ENCODE measurements at places on chromosomes 3 and 15. TPM values are rescaled to one million over a fixed set of nuclear protein-coding genes. Genes with fewer than 3 reads are reported as not detected.

Gene SLC28A1
- 0.22 TPM for total RNA-seq

Gene ZFYVE19
- total RNA-seq, result 28.0 TPM

Gene NR1I2
- 0.50 TPM for total RNA-seq

Gene CCR8
- not detected for total RNA-seq

Gene ZNF80
- total RNA-seq, result 0.06 TPM

Gene LARP6
- total RNA-seq, result 20.6 TPM

Gene UROC1
- not detected for total RNA-seq

Gene ARNT2
- total RNA-seq, result 78.6 TPM

Gene EPHB1
- 10.0 TPM for total RNA-seq

Gene CCDC191
- total RNA-seq, result 11.1 TPM

Gene TUBGCP4
- 22.0 TPM for total RNA-seq

DNA sequence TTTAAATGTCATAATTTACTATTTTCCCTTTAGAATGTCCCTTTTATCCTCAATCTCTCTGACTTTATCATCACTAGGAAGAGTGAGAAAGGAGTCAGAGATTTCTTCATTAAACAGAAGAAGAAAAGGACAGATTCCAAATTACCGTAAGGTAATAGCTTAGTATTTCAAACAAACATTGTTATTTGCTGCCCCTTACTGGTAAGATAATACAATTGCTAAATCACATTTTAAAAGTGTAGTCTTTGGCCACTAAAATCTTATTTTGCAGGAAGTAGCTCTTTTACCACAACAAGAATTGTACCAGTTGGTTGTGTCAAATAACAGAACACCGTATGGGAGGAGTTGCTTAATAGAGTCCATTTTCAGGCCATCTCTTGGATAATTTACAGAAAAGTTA, 53.7 kb downstream of the CGGBP1 start:
- no peak for DNase-seq
- H3K27ac ChIP-seq, result no peak overlapping the region
- H3K27me3 ChIP-seq, result no peaks in the 10 kb centered on the region
- no peak overlapping the region for H3K4me3 ChIP-seq
- no peaks in the 10 kb centered on the region for H3K4me1 ChIP-seq
- no peaks in the 10 kb centered on the region for H3K36me3 ChIP-seq

DNA sequence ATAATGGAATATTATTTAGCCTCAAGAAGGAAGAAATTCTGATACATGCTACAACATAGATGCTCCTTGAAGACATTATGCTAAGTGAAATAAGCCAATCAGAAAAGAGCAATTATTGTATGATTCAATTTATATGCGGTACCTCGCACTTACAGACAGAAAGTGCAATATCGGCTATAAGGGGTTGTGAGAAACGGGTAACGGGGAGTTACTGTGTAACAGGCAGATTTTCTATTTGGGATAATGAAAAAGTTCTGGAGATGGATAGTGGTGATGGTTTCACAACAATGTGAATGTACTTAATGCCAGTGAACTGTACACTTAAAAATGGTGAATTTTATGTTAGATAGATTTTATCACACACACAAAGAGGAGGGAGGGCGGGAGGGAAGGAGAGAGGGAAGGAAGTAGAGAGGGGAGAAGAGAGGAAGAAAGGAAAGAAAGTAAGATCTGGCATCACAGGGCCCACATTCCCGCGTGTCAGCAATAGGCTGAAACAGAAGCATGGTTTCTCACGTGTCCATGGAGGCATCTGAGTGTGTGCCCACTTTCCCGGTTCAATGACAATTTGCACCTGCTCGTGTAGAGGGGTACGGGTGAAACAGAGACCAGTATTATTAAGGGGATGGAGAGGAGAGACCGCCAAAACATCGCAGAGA, 700 bp upstream of the BLM start:
- H3K27me3 ChIP-seq, result no peaks in the 10 kb centered on the region
- peak; percentile 53 for DNase-seq
- H3K36me3 ChIP-seq, result peaks cover 6% of the 10 kb centered on the region
- H3K27ac ChIP-seq, result peak overlapping the region; percentile 99
- peaks cover 4% of the 10 kb centered on the region for H3K4me1 ChIP-seq

- no peak overlapping the region for H3K27ac ChIP-seq
- DNase-seq, result no peak
- H3K4me1 ChIP-seq, result no peaks in the 10 kb centered on the region
- H3K27me3 ChIP-seq, result no peaks in the 10 kb centered on the region
Observed at GRCh38 chr3:122052968-122053367, 2.2 kb upstream of the CD86 start.

DNA sequence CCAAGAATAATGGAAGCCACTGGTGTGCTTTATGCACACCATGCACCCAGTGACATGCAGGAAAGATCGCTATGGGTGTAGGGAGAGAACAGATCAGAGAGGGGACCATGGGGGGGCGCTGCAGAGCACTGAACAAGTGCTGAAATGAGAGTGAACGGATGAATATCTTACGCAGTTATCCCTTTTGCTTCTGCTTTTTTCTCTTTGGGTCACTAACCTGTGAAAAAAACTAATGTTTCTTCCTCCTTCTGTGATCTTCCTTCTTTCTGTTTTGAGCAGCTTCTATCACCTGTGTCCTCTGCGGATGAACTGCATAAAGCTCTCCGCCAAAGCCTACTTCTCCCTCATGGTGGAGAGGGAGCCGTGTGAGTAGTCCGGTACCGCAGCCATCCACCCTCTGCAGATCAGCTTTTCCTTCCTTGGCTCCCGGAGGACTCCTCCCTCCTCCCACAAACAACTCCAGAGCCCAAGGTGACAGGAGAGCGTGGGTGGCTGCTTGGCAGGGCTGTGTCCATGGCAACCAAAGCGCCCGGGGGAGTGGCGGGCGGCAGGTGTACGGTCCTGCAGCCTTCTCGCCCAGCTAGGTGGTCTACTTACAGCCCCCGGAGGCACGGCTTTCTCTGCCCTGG, 106.2 kb downstream of the DGKG start:
- H3K36me3 ChIP-seq, result peaks cover 9% of the 10 kb centered on the region
- H3K27ac ChIP-seq, result no peak overlapping the region
- H3K4me3 ChIP-seq, result no peak overlapping the region
- DNase-seq, result no peak
- H3K4me1 ChIP-seq, result peaks cover 6% of the 10 kb centered on the region

GRCh38 chr15:58293622-58294550, 137.9 kb upstream of the LIPC start:
- H3K4me1 ChIP-seq, result no peaks in the 10 kb centered on the region
- H3K27me3 ChIP-seq, result no peaks in the 10 kb centered on the region
- no peak overlapping the region for H3K27ac ChIP-seq
- no peak overlapping the region for H3K4me3 ChIP-seq

GRCh38 chr3:188867691-188868265, 304.0 kb upstream of the TPRG1 start:
- no peak overlapping the region for H3K27ac ChIP-seq
- no peak overlapping the region for H3K4me3 ChIP-seq
- H3K27me3 ChIP-seq, result no peaks in the 10 kb centered on the region
- H3K4me1 ChIP-seq, result peaks cover 2% of the 10 kb centered on the region
- no peak for DNase-seq
- H3K36me3 ChIP-seq, result no peaks in the 10 kb centered on the region

DNA sequence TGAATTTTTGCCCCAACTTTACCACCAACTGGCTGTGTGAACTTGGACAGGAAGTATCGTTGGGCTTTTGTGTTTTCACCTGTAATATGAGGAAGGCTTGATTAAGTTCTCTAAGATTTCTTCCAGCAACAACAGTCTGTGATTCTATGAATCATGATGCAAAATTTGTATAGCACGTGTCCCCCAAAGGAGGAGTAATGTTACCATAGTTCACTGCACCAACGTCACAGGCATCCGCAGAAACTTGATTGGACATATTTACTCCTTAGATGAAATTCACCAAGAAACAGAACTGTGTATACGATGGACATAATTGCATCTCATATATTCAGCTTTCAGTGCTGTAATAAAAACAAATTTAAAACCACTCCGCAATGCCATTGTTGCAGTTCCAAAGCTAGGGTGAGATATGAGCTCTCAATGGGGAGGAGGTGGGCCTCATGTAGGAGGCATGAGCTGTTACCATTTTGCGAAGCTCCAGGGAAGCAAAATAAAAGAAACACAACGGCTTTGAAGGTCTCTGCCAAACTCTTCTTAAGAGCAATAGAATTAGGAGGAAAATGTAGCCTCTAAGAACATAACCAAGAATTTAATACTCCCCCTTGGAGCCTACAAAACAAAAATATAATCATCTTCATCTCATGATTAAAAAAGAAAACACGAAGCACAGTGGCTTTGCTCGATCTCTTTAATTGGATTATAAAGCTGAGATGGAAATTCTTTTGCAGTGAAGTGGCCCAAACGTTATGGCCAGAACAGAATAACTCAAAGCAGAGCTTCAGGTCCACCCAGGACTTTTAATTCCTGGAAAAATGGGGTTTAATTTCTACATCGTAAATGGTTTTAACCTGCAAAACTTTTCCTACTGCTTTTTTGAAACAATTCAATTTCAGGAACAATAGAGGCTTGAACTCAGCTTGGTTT, 80.7 kb downstream of the CHST2 start:
- H3K27me3 ChIP-seq, result no peaks in the 10 kb centered on the region
- H3K27ac ChIP-seq, result no peak overlapping the region
- no peak for DNase-seq
- H3K4me1 ChIP-seq, result no peaks in the 10 kb centered on the region
- H3K4me3 ChIP-seq, result no peak overlapping the region
- no peaks in the 10 kb centered on the region for H3K36me3 ChIP-seq

DNA sequence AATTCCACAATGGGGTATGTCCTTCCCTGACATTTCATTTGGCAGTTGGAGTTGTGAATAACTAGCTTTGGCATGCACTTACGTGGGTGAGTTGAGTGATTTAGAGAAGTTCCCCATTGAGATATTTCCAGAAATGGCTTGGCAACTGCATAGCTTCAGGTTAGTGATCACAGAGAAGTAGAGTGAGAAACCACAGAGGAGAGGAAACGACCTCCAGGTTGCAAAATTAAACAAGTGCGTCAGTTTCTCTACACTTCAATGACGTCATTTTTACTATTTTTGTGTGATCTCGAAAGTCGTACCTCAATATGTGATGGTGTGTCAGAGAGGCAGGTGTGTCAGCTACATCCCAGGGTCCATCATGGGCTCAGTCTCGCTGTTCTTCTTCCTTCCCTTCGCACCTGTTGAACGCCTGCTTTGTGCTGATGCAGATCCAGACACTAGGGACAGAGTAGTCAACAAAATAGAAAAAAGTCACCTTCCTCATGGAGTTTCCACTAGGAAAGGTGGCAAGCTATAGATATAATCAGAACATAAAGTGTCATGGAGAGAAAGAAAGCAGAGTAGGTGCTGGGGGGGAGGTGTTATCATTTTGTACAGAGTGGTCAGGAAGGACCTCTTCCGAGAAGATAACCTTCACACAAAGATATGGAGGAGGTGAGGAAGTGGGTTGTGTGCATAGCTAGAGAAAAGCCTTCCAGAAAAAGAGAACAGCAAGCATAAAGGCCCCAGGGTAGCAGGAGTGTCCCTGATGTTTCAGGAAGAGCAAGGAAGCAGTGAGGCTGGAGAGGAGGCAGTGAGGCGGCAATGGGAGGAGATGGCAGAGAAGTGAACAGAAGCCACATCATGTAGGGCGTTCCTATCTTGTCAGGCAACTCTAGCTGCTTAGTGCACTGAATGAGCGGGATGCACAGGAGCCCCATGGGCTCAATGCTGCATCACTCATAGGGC, 75.6 kb downstream of the MCTP2 start:
- H3K36me3 ChIP-seq, result no peaks in the 10 kb centered on the region
- DNase-seq, result no peak
- no peaks in the 10 kb centered on the region for H3K27me3 ChIP-seq

DNA sequence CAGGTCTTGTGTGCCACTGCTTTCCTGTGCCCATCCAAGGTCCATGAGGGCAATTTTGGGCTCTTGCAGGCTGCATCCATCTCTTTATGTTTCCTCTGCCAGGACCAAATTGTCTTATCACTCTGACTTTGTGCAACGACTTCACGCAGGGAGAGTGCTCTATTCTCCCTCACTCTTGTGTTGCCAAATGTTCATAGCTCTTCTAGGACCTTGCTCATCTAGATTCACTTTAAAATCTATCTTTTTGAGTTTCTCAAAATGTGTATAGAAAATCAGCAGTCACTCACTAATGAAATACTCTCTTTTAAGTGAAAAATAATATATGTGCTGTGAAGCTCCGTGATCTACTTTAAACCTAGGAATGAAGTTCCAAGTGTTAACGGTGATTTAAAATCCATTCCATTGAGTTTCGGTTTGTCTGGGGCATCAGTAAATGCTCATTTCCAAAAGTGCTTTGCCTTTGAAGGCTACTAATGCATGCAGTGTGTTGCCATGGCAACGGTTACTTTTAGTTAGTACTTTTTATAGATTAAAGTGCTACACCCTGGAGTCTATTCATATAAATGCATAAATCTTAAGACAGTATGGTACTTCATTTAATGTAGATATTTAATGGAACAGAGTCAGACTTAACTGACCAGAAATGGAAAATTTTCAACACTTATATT, 46.6 kb upstream of the GOLGA8J start:
- peak; percentile 88 for DNase-seq
- H3K27me3 ChIP-seq, result no peaks in the 10 kb centered on the region
- no peak overlapping the region for H3K4me3 ChIP-seq

GRCh38 chr3:27279123-27279522, 90.1 kb downstream of the NEK10 start:
- H3K4me1 ChIP-seq, result no peaks in the 10 kb centered on the region
- peak; percentile 35 for DNase-seq
- H3K27me3 ChIP-seq, result no peaks in the 10 kb centered on the region
- H3K4me3 ChIP-seq, result no peak overlapping the region
- H3K27ac ChIP-seq, result no peak overlapping the region
- H3K36me3 ChIP-seq, result no peaks in the 10 kb centered on the region

- H3K27ac ChIP-seq, result no peak overlapping the region
- H3K4me1 ChIP-seq, result peaks cover 33% of the 10 kb centered on the region
- no peak overlapping the region for H3K4me3 ChIP-seq
- no peak for DNase-seq
- no peaks in the 10 kb centered on the region for H3K27me3 ChIP-seq
Observed at GRCh38 chr15:80836223-80836622, 57.1 kb downstream of the CEMIP start.

DNA sequence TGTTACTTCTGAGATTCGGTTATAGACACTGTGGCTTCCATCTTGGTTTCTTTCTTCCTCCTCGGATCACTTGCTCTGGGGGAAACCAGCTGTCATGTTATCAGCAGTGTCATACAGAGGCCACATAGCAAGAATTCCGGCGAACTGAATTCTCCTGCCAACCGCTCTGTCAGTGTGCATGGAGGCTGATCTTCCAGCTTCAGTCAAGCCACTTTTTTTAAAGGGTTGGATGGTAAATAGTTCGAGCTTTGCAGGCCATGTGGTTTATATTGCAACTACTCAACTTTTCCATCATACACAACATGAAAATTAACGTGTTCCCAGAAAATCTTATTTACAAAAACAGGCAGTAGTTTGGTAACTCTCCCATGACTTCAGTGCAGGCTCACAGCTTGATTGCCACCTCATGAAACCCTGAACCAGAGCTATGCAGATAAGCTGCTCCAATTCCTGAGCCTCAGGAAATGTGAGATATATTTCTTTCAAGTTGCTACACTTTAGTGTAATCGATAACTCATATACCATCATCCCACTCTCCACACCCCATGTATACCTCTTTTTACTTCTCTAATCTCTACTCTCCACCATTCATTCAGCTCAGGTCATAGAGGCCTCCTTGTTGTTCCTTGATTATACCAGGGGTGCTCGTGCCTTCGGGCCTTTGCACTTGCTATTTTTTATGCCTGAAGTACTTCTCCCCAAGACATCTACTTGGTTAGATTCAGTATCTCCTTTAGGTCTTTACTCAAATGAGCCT, 7.2 kb downstream of the RPL22L1 start:
- no peak overlapping the region for H3K27ac ChIP-seq
- no peaks in the 10 kb centered on the region for H3K4me1 ChIP-seq
- no peaks in the 10 kb centered on the region for H3K27me3 ChIP-seq
- DNase-seq, result no peak
- no peak overlapping the region for H3K4me3 ChIP-seq

- H3K27me3 ChIP-seq, result no peaks in the 10 kb centered on the region
- no peak for DNase-seq
- H3K4me1 ChIP-seq, result no peaks in the 10 kb centered on the region
- no peak overlapping the region for H3K27ac ChIP-seq
- H3K36me3 ChIP-seq, result peaks cover 3% of the 10 kb centered on the region
Observed at GRCh38 chr3:37272741-37273140, 98.4 kb upstream of the LRRFIP2 start.

Measured in spinal cord (tissue), 10 donors.